Smooth muscle cell of bladder (primary cell): ENCODE measurements at places on chromosomes 2 and 18. TPM values are rescaled to one million over a fixed set of nuclear protein-coding genes. Genes with fewer than 3 reads are reported as not detected.

Gene FAM110C
- 0.09 TPM in 1 of 2 replicates, not detected in the other for total RNA-seq

Gene ZC3H8
- total RNA-seq: 1.8 and 3.4 TPM in 2 replicates

Gene TRIM54
- total RNA-seq: 0.14 TPM in 1 of 2 replicates, not detected in the other

Gene ARHGAP25
- total RNA-seq: 0.14 and 0.28 TPM in 2 replicates

Gene TMEM182
- total RNA-seq: 1.6 and 3.3 TPM in 2 replicates

Gene MDH1B
- total RNA-seq: 1.4 and 2.0 TPM in 2 replicates

Gene SCN3A
- 1.00 and 3.1 TPM in 2 replicates for total RNA-seq

Gene GREB1
- total RNA-seq: 1.3 and 2.1 TPM in 2 replicates
